Stomach (tissue), 19 donors: ENCODE measurements at places on chromosomes 16 and 17.

DNA sequence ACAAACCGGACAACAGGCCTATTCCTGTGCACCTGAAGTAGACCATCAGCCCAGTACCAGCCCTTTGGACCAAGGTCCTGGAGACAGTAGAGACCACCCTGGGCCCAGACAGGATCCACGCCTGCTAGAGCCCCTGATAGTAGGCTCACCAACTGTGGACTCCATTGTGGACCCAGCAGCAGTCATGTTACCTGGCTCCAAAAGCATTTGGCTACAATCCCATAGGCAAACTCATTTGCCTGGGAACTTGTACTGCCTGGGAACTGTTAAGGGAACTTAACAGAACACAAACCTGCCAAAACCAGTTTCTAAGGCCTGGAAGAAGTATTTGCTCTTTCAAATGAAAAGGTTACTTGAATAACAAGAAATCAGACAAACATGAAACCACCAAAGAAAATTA, 10.0 kb upstream of the ACSM1 start:
- peak; percentile 51 for DNase-seq

GRCh38 chr16:84689111-84689510, 10.7 kb upstream of the USP10 start:
- no peak for DNase-seq

DNA sequence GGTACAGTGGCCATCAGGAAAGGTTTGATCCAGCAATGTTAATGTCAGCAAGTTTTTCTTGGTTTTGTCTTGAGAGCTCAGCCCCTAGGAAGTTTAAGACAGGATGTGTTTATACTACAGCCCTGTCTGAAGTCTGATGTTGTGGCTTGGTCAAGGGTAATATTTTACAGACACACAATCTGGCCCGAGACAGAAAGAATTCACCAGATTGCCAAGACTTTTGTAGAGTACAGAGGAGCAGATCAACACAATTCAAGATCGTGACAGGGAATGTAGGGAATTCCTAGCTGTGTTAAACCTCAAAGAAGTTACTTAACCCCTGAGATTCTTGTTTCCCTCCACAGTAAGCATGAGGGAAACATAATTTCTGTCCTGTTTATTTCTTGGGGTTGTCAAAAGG, 63.1 kb downstream of the SHISA9 start:
- DNase-seq = no peak

- DNase-seq = no peak
Measured at GRCh38 chr17:41959030-41959335, 7.6 kb upstream of the CNP start.

DNA sequence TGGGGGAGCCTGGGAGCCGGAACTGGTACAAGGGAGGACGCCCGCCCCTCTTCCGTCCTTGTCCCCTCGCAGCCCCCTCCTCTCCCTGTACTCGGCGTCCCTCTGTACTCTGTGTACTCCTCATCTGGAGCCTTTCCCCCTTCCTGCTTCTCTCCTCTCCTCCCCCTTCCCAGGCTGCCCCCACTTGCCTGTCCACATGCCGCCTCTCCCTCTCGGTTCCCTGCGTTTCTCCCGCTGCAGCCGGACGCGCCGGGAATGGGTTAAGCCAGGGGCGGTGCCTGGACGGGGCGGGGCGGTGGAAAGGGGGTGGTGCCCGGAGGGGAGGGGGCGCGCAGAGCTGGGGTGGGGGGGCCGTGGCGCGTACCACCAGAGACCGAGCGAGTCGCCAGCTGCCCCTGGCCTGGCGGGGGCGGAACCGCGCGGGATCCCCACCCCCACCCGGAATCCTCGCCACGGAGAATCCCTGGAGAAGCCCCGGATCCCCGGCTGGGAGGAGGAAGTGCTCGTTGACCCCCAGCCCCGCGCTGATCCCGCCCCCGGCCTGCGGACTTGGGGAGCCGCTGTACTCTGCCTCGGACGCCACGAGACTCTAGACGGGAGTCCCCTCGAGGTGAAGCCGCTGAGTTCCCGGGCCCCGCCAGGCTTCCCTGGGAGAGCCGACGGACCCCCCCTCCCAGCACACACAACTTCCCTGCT, 22.6 kb downstream of the GJD3 start:
- peak; percentile 93 for DNase-seq

- no peak for DNase-seq
Measured at GRCh38 chr16:65834688-65835087, 531.8 kb upstream of the CDH5 start.

GRCh38 chr16:84769416-84769815, 50.4 kb upstream of the CRISPLD2 start:
- DNase-seq = no peak

- DNase-seq = no peak
Measured at GRCh38 chr16:46982335-46982734, 8.9 kb upstream of the DNAJA2 start.

DNA sequence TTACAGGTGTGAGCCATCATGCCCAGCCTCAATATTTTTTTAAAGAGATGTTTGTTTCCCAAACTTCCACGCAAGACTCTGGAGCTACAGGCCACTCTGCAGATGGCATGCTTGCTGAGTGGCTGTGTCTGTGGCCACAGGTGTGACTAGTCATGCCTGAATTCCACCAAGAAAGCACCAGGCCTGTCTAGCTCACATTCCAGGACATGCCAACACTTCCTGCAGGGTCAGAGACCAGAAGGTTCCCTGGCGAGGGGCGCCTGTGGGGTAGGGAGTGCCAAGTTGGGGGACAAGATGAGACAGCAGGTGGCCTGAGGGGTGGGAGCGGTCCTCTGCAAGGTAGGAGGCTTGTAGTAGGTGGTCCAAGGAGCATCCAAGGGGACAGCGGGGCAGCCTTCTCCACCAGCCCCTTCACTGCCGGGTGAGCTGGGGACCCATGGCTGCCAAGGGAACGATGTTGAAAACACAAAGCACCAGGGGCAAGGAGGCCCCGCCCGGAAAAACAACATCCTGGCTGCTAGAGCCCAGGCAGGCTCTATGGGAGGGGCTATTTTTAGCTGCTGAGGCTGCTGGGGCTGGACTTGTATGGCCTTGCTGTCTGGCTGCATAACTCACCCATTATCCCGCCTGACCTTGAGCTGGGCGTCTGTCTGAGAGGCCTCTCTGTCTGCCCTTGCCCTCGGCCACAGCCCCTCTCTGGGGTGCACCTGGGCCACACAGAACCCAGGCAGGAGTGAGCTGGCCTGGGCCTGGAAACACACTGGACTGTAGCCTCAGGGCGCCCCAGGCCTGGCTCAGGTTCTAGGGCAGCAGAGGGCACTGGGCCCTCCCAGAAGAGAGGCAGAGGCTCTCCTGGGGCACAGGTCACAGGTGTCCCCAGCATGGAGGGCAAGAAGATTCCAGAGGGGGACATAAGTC, 5.7 kb downstream of the TRIM47 start:
- DNase-seq = peak; percentile 93

GRCh38 chr17:2302778-2303203, 794 bp downstream of the SMG6 start:
- DNase-seq = no peak

- DNase-seq = peak; percentile 14
Measured at GRCh38 chr17:10681866-10682446, 15.4 kb downstream of the SCO1 start.

DNA sequence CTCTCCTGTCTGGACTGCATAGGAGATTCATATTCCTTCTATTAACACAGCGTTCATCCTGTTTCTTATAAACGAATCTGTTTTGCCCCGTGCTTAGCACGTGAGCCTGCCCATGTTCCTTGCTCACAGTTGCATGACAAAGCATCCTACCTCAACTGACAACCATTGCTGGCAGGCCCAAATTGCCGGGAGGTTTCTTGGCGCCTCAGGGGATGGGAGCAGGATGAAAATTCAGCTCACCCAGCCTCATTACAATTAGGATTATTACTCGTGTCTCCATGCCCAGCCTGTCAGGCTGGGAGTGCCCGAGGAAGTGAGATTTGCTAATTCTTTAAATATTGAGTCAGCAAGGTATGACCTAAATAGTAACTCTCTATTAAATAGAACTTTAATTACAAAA, 36.7 kb upstream of the HELZ start:
- DNase-seq = no peak

- no peak for DNase-seq
Measured at GRCh38 chr16:51682905-51683304, 531.8 kb upstream of the SALL1 start.

DNA sequence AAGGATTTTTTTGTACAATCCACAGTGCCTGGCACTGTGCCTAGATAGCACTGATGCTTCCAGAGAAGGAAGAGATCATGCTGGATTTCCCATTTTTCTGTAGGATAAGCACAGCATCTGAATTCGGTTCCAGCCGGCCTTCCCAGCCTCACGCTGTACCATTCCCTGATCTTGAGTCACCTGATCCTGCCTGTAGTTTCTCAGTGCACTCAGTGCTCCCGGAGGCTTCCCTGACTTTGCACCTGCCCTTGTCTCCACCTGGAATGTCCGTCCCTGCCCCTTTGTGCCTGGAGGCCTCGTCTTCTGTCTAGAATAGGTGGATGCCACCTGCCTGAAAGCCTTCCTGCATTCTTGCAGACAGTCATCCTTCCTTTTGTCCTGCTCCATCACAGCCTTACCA, 179.9 kb downstream of the CCDC182 start:
- no peak for DNase-seq

DNA sequence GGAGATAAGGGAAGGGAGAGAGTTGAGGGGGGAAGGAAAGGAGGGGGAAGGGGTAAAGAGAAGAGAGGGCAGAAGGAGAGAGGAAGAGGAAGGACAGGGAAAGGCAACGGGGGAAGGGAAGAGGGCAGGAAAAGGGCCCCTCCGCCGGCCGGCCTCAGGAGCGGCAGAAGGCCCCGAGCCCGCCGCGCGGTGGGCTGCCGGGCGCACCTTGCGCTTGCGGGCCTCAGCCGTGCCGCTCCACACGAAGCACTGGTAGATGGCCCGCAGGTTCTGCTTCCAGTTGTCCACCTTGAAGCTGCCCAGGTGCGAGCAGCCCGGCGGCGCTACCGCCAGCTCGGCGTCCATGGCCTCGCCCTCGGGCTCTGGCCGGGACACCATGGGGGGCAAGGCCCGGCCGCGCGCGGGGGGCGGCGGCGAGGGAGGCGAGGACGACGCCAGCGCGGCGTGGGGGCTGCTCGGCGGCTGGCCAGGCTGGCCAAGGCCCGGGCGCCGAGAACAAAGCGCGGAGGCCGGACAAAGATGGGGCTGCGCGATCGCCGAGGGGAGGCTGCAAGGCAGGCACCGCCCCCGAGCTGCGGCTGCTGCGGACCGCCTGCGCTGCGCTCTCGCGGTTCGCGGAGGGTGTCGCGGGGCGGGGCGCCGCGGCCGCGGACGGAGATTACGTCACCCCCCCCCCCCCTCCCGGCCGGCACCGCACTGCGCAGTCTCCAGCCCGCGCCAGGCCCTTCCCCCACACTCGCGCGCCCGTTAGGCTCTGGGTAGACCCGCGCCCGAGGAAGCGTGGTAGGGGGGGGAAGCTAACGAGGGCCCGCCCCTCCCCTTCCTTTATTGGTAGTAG, at the start of gene USP22:
USP22 (minus strand) TSS at position 554 of the 838 bp plus-strand sequence; CDS start at position 378, 176 bp downstream.
- no peak for DNase-seq

- no peak for DNase-seq
Measured at GRCh38 chr17:80998118-80998747, 6.6 kb downstream of the CHMP6 start.

DNA sequence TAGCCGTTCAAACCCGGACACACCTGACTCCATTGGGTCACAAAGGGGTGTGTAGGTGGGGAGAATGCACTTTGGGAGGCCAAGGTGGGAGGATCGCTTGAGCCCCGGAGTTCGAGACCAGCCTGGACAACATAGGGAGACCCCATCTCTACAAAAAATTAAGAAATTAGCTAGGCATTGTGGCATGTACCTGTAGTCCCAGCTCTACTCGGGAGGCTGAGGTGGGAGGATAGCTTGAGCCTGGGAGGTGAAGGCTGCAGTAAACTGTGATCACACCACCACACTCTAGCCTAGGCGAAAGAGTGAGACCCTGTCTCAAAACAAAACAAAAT, 942 bp upstream of the PHOSPHO1 start:
- DNase-seq = no peak

DNA sequence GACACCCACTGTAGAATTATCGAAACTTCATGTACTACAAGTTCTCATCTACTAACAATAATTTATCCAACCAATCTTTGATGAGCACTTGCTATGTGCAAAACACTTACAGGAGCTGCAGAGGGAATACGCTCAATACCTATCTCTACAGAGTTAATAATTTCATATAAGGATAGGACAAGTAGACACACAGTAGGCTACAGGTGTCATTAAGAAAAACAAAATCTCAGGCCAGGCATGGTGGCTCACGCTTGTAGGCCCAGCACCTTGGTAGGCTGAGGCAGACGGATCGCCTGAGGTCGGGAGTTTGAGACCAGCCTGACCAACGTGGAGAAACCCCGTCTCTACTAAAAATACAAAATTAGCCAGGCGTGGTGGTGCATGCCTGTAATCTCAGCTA, 91.3 kb upstream of the PLEKHM1 start:
- no peak for DNase-seq

GRCh38 chr16:77963185-77964044, 58.9 kb upstream of the CLEC3A start:
- DNase-seq = no peak

DNA sequence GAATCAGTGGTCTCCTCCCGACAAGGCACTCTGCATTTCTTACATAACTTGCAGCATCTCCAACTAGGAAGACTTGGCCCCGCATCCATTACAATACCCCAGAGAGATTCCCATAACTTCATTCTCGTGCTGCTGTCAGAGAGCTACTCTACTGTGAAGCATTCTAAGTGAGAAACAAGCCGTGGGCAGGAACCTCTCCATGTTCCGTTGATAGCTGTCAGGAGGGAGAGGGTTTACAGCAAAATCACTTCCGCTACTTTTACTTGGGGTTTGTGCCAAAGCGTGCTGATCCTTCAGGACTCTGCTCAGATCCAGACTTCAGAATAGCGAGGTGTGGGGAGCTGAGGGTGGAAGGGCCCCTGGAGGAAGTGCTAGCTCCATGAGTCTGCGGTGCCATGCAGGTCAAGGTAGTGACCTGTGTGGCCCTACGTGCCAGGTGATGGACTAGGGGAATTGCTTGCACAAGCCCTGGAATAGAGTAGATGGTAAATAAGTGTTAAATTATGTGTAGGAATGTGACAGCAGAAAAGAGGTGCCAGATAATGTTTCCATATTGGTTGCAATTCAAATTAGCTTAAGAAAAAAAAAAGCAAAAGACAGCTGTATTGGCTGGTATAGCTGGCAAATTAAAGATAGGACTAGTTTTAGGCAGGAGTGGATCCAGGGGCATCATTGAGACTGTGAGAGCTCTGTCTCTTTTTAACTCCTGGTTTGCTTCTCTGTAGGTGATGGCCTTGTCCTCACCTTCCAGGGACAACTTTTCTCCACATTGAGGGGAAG, 358.5 kb upstream of the ERCC4 start:
- DNase-seq = no peak

DNA sequence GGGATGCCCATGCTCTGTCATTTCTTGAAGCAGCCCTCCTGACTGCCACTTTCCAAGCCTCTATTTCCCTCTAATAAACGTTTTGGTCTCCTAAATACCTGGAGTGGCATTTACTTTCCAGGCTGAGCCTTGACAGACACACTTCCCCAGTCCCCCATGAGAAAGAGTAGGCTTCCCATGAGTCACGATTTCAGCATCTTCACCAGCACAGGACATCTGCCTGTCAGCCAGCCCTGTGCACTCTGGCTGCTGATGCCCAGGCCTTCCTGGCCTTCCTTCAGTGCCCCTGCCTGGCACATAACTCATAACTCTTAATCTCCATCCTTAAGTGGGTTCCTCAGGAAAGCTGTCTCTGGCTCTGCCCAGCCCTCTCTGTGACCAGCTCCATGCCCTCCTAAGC, 30.8 kb upstream of the GAS7 start:
- no peak for DNase-seq
